ENCODE measurements at places on chromosomes 3 and 15. TPM values are rescaled to one million over a fixed set of nuclear protein-coding genes. Genes with fewer than 3 reads are reported as not detected.

GRCh38 chr15:66898656-66899386 lies 166.6 kb upstream of the SMAD3 start:
- peak overlapping the region; percentile 88 for H3K27ac ChIP-seq
- H3K4me1 ChIP-seq: peaks cover 45% of the 10 kb centered on the region
- H3K36me3 ChIP-seq: no peaks in the 10 kb centered on the region
- no peak for DNase-seq
- no peak overlapping the region for H3K4me3 ChIP-seq
- no peaks in the 10 kb centered on the region for H3K27me3 ChIP-seq

GRCh38 chr3:78721771-78722543 lies 1045.8 kb downstream of the ROBO1 start:
- DNase-seq: no peak
- H3K36me3 ChIP-seq: no peaks in the 10 kb centered on the region
- H3K4me1 ChIP-seq: no peaks in the 10 kb centered on the region
- no peak overlapping the region for H3K4me3 ChIP-seq

- peaks cover under 1% of the 10 kb centered on the region for H3K36me3 ChIP-seq
- no peak for DNase-seq
- H3K27me3 ChIP-seq: no peaks in the 10 kb centered on the region
- H3K4me3 ChIP-seq: no peak overlapping the region
- no peak overlapping the region for H3K27ac ChIP-seq
Measured at GRCh38 chr3:129289201-129289921, 10.7 kb downstream of the HMCES start.

DNA sequence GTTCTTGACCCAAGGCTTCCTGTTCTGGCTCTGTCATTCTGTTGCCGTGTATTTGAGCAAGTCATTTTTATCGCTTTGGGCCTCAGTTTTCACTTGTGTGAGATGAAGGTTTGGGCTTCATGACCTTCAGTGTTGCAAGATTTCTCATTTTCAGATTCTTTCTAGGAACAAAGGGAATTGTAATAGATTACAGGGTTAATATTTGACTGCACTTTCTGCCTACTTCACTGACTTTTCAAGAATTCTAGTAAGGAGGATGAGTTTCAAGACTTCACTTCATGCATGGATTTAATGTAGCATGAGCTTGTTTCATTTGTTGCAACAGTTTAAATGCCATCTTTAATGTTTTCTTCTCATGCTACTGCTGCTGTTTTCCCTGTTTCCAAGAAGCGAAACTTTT lies 226.5 kb downstream of the NLGN1 start:
- DNase-seq: no peak
- H3K27me3 ChIP-seq: no peaks in the 10 kb centered on the region
- no peaks in the 10 kb centered on the region for H3K4me1 ChIP-seq
- H3K4me3 ChIP-seq: no peak overlapping the region
- H3K27ac ChIP-seq: no peak overlapping the region
- H3K36me3 ChIP-seq: no peaks in the 10 kb centered on the region

ZNF445 gene
- total RNA-seq: 11.9 TPM

- no peak overlapping the region for H3K4me3 ChIP-seq
- H3K27ac ChIP-seq: no peak overlapping the region
- no peaks in the 10 kb centered on the region for H3K36me3 ChIP-seq
- no peaks in the 10 kb centered on the region for H3K27me3 ChIP-seq
- DNase-seq: no peak
- no peaks in the 10 kb centered on the region for H3K4me1 ChIP-seq
Measured at GRCh38 chr3:194306109-194306686, 44.9 kb downstream of the CPN2 start.

DNA sequence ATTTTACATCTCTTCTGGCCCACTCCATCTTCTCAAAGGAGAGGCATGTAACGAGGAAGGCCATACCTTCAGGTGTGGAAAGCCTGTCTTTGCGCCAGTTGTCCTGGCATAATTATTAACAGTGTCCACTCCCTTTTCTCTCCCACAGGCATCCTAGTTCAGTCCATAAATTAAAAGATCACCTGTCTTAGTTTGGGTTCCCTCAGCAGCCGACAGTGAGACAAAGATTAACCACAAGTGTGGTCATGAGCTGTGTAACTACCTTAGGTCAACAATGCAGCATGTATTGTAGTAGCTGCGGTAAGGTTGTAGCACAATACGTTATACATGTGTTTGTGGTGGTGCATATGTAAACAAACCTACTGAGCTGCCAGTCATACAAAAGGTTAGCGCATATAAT lies 103.3 kb upstream of the GALNT15 start:
- peak overlapping the region; percentile 87 for H3K27ac ChIP-seq
- peaks cover 27% of the 10 kb centered on the region for H3K4me1 ChIP-seq
- H3K36me3 ChIP-seq: no peaks in the 10 kb centered on the region
- no peak overlapping the region for H3K4me3 ChIP-seq

DNA sequence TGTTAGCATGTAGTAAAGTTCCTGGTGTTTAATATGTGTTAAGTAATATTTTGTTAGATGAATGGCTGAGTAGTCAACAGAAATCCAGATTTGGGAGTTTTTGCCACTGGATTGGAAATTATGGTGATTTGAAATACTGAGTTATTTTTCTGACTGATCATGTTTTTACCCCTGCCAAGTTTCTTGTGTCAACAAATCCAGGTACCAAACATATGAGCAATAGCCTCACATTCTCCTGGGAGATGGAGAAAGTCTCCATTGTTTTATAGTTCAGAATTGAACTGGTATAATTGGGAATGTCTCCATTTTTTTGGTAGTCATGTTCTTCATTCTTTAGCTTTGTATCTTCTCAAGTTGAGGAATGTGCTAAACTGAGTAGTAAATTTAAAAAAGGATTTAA lies 767.2 kb upstream of the LMCD1 start:
- no peak for DNase-seq
- no peak overlapping the region for H3K4me3 ChIP-seq
- no peak overlapping the region for H3K27ac ChIP-seq

GRCh38 chr3:140434261-140434905 lies 243.5 kb upstream of the TRIM42 start:
- no peak for DNase-seq
- peaks cover 3% of the 10 kb centered on the region for H3K27me3 ChIP-seq
- no peaks in the 10 kb centered on the region for H3K36me3 ChIP-seq
- no peak overlapping the region for H3K27ac ChIP-seq

GRCh38 chr3:90062016-90062415 lies 954.6 kb downstream of the EPHA3 start:
- no peaks in the 10 kb centered on the region for H3K4me1 ChIP-seq
- H3K27me3 ChIP-seq: no peaks in the 10 kb centered on the region
- no peaks in the 10 kb centered on the region for H3K36me3 ChIP-seq
- no peak overlapping the region for H3K27ac ChIP-seq
- no peak for DNase-seq

GRCh38 chr15:40955141-40955903 lies 2.1 kb downstream of the CHAC1 start:
- no peak overlapping the region for H3K27ac ChIP-seq
- no peak for DNase-seq
- H3K4me3 ChIP-seq: peak overlapping the region; percentile 98
- H3K36me3 ChIP-seq: peaks cover 2% of the 10 kb centered on the region
- H3K27me3 ChIP-seq: no peaks in the 10 kb centered on the region

CD200R1 gene
- 0.05 TPM for total RNA-seq

DNA sequence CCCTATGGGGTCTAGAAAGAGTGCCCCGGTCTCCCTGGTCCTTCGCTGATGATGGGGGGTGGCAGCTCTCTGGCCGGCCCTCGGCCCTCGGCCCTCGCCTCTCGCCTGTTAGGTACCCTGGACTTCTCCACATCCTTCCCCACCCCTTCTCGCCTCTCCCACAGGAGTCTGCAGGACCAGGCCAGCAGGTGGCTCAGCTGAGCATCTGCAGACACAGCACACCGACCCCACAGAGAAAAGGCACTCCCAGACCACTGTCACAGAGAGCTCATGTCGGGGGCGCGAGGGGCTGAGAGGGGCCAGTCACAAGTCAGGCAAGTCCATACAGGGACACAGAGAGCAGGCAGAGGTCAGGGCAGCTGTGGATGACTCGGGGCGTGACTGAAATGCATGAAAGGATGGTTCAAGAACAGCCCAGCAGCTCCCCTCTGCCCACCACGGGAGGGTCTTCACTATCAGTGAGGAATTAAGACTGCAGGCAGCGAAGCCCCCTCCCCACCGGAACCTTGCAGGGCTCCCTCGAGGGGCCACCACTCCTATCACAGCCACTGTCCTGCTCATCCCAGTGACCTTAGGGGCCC lies 181.7 kb upstream of the NSMCE3 start:
- no peak overlapping the region for H3K4me3 ChIP-seq
- no peaks in the 10 kb centered on the region for H3K36me3 ChIP-seq
- no peaks in the 10 kb centered on the region for H3K4me1 ChIP-seq

DNA sequence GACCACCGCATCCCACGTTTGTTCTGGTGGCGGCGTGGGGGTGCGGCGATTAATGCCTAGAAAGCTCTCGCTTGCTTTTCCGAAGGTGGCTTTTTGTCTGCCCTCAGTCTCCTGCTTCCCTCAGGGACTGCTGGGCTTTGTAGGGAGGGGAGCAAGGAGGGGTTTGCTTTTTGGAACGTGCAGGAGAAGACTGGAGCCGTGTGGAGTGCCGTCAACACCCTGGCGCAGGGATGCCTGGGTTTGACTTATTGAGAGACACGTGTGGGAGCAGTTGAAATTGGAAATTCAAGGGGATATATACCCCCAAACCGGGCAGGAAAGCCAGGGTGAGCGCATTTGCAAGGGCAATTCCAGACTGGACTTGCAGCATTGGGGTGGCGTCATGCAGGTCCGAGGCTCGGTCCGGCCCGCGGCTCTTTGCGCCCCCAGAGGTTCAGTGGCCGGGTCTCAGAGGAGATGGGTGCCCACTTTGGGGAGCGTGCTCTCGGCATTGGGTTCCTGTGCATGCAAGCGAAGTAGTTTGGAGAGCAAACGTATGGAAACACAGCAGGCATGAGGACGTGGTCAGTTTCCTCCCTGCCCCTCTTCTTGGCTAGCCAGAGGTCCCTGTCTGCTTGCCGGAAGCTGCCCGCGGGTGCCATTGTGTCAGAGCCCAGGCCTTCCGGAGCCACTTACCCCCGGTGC lies 2.1 kb downstream of the EPHB1 start:
- peaks cover 26% of the 10 kb centered on the region for H3K27me3 ChIP-seq
- H3K27ac ChIP-seq: no peak overlapping the region
- no peaks in the 10 kb centered on the region for H3K4me1 ChIP-seq
- H3K4me3 ChIP-seq: peak overlapping the region; percentile 45
- H3K36me3 ChIP-seq: no peaks in the 10 kb centered on the region

BUB1B gene
- 67.8 TPM for total RNA-seq

GRCh38 chr15:67803299-67803698 lies 22.0 kb upstream of the SKOR1 start:
- no peak overlapping the region for H3K4me3 ChIP-seq
- no peaks in the 10 kb centered on the region for H3K4me1 ChIP-seq
- no peak overlapping the region for H3K27ac ChIP-seq
- H3K36me3 ChIP-seq: no peaks in the 10 kb centered on the region

- H3K27ac ChIP-seq: no peak overlapping the region
- no peak overlapping the region for H3K4me3 ChIP-seq
- H3K27me3 ChIP-seq: no peaks in the 10 kb centered on the region
- H3K36me3 ChIP-seq: no peaks in the 10 kb centered on the region
- no peaks in the 10 kb centered on the region for H3K4me1 ChIP-seq
- DNase-seq: no peak
Measured at GRCh38 chr3:109784852-109785631, 447.7 kb upstream of the DPPA4 start.

DNA sequence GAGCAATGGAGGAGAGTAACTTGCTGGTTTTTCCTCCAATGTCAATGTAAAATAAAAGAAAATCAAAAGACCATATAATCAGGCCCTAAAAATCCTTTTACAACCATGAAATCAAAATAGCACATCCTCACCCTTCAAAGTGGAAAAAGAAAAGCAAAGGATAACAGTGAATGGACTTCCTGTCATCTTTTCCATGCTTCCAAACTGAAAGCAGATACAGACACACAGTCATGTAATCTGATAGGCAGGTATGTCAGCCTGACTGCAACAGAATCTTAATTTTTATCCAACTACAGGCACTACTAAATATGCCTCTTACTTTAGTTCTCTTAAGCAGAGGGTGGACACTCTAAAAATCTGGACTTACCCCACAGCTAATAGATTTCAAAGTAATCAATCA lies 27.8 kb upstream of the IGDCC4 start:
- H3K4me3 ChIP-seq: no peak overlapping the region
- H3K27ac ChIP-seq: no peak overlapping the region

DNA sequence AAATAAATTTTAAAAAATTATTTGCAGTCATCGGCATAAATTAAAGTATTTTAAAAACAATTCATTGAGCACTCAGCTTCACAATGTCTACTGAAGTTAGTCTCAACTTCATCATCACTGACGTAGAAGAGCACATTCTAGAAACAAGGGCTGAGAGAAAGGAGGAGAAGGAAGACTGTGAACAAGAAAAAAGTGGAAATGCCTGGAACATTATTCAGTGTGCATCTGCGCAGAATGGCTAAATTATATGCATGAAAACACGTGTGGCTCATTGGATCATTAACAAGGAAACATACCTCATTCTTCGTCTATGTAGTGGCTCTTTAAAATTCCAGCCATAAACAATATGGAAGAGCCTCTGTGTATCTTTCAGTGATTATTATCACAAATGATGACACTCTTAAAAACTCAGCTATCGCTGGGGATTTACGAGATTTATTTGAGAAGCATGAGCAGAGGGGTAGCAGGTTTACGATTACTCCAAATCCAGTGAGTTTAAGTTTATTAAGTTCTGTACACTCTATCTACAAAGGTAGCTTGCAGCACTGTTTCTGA lies 404.2 kb upstream of the CDIN1 start:
- no peak for DNase-seq
- H3K27me3 ChIP-seq: no peaks in the 10 kb centered on the region
- no peak overlapping the region for H3K4me3 ChIP-seq
- H3K27ac ChIP-seq: no peak overlapping the region

DNA sequence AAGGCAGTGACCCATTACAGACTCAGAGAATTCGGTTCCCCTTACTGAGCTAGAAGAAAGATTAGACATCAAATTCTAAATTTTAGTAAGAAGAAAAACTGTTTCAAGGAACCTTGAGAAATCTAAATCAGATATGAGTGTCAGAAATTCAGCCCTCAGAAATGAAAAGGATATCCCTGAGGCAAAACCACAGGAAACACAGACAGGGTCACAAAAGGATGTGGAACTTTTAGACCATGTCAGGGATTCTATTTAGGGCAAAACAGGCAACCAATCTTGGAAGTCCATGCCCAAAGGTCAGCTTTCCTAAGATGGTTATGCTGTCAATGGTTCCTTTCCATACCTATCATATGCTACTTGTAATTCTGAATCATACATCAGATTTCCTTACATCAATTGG lies 31.6 kb downstream of the SHOX2 start:
- H3K27me3 ChIP-seq: no peaks in the 10 kb centered on the region
- H3K27ac ChIP-seq: no peak overlapping the region
- H3K4me3 ChIP-seq: no peak overlapping the region
- no peaks in the 10 kb centered on the region for H3K36me3 ChIP-seq

Measured in Panc1 (cell line).